Cortex of kidney (tissue), 1 donor: ENCODE measurements at places on chromosomes 12 and 14.

GRCh38 chr14:24076302-24076601 is 4.9 kb downstream of the CPNE6 start:
- no peak for DNase-seq

GRCh38 chr12:105569886-105570285 is 239.4 kb downstream of the C12orf75 start:
- no peak for DNase-seq

DNA sequence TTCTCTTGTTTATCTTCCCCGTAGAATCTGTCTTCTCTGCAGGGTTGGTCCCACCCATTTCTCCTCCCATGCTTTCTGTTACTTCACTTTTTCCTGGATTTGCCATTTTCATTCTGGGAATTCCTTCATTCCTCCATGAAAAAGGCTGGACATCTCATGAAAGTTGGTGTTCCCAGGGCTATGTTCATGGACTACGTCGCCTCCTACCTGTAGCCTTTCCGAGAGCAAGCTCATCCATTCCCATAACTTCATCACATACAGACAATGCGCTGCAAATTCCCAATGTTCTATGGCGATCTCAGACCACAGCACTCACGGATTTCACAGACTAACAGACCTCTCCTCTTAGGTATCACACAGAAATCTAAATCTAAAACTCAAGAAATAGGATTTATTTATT is 217.1 kb downstream of the EXOC5 start:
- no peak for DNase-seq

DNA sequence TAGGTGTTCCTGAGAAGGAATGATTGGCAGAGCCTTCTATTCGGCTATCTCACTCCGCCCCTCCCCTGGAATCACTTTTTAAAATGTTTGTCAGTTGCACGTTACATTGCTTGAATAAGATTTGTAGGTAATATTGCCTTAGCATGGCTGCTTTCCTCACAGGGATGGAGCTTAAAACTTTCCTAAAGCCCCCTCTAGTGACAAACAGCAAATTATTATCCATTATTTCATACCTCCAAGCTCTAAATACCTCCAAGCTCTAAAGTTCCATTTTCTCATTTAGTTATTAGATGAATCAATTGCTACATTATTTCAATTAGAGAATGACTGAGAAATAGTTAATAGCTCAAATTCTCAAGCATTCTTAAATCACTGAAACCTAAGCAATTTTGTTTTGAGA is 5.1 kb upstream of the SPATA7 start:
- DNase-seq = no peak

DNA sequence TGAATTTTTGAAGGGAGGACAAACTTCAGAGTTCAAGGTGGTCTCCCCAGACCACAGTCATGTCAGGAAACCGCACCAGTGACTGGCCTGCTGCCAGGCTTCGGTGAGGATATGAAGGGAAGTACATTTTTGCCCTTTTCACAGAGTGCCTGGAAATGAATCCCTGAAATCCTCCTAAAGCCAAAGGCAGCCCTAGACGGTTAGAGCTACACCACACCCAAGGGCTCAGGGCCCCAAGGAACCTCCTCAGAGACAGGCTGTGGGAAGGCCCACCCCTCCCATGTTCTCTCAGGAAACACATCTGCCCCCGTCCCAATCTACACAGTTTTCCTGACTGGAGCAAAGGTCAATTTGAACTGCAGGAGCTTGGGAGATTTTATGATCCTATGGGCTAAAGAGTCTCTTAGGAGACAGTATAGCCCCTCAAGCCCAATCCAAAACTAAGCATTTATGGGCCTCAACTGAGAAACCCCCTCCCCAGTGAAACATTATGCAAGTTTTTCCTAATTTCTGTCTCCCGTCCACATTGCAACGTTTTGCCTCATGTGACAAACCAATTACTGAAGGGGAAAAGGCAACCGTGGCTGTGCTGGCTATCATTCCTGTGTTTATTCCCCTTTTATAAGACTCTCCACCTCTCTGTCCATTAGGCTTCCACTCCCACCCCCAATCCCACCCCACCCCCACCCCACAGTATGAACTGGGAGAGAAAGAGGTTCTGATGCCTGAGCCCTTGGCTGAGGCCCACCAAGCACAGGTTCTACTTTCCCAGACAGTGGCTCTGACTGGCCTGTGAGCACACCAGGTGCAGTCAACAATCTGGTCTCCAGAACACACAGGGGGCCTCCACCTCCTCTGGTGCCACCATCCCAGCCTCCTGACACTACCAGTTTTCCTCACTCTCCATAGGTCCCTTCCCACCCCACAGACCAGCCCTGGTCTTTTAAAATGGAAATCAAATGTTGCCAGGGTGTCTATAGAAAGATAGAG is 9.6 kb upstream of the RNASE1 start:
- DNase-seq = no peak

DNA sequence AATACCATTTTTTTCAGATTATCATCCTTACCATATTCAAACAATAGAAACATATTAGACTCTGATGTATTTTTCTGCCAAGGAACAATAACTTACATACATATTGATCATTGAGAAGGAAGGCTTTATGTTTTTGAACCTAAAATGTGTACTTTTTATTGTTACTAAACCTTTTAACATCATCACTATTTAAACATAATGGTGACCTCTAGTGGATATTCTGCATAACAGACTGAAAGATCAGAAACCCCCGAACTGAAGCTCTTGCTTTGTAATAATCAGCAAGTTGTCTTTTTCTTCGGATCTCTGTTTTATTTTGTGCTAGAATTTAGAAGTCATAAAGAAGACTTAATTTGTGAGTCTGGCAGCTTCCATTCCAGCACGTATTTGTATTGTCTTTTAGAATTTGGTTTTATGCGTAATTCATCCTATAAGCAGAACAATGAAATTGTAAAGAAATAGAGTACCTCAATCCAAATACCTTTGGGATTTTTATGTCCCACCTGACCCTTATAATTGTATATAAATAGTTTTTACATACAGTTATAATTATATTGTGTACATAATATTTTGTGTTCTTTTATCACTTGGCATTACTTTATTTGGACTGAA is 125.9 kb upstream of the ATF1 start:
- no peak for DNase-seq

- no peak for DNase-seq
Measured at GRCh38 chr14:102530828-102531478, 21.4 kb upstream of the ANKRD9 start.

DNA sequence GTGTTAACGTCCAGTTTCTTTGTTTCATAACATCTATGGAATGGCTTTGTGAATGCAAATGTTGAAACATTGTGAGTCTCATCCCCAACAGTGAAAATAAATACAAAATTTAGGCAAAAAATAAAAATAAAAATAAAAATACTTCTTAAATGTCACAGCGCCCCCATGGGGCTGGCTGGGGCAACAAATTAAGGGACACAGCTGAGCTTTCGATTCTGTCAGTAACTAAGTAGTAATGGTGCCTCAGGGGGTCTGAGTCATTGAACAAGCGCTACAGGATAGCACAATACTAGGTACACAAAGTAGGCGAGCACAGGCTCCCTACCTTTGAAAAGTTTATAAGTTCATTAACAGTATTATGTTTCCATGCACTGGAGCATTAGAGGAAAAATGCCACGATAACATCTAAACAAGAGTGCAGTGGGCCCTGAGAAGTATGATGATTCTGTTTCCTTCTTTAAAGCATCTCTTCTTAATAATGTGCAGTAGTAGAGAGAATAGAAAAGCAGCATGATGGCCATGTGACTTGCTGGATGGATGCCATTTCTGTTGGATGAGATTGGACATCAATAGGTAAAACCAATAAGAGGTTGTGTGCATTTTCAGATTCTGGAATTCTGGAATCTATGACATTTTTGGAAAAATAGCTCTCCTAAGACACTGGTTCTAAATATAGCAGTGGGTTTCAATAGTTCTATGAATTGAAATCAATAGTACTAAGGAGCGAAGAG is 667.2 kb downstream of the DIO2 start:
- DNase-seq = no peak

- DNase-seq = no peak
Measured at GRCh38 chr14:45201905-45202304, 51.1 kb downstream of the MIS18BP1 start.

DNA sequence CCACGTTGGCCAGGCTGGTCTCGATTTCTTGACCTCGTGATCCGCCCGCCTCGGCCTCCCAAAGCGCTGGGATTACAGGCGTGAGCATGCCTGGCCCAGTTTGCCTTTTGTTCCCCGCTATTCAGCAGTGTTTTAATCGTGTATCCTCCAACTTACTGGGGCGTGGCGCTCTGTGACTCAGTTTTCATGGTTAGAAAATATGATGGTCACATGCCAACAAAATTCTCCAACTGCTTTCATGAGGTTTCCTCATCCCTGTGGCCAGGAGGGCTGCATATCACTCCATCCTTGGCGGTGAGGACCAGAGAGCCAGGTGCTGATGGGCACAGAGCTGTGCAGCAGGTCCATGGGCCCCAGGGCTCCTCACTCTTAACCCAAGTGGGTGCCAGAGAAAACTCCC is 33.0 kb upstream of the PRMT8 start:
- DNase-seq = no peak
